A549 treated with AZD2906 at 1 μM for 4 hours (cell line): ENCODE measurements at places on chromosomes 12 and 14. TPM values are rescaled to one million over a fixed set of nuclear protein-coding genes. Genes with fewer than 3 reads are reported as not detected.

The POTEG gene
- not detected in 5 replicates for total RNA-seq

The SOAT2 gene
- total RNA-seq, result 0.07 to 0.30 TPM (median 0.24 TPM) in 5 replicates

The COCH gene
- total RNA-seq, result 21.2 to 28.4 TPM (median 24.2 TPM) in 5 replicates

The IFNG gene
- not detected in 5 replicates for total RNA-seq

The LYZ gene
- total RNA-seq, result 0.07 to 0.72 TPM (median 0.08 TPM) in 3 of 5 replicates, not detected in the others

The C12orf57 gene
- 261 to 320 TPM (median 303 TPM) in 5 replicates for total RNA-seq

The KRT6A gene
- 10.0 to 14.8 TPM (median 12.1 TPM) in 5 replicates for total RNA-seq

The CLEC2A gene
- not detected in 5 replicates for total RNA-seq

The KRT6C gene
- total RNA-seq, result not detected in 5 replicates

The FSCB gene
- total RNA-seq, result not detected in 5 replicates

The CRACR2A gene
- 0.86 to 1.9 TPM (median 1.5 TPM) in 5 replicates for total RNA-seq

The HHIPL1 gene
- total RNA-seq, result 0.21 to 0.28 TPM (median 0.24 TPM) in 5 replicates

The APOF gene
- not detected in 5 replicates for total RNA-seq

The C14orf39 gene
- not detected in 5 replicates for total RNA-seq

The A2M gene
- 0.14 to 0.24 TPM (median 0.14 TPM) in 4 of 5 replicates, not detected in the other for total RNA-seq

The BBOF1 gene
- total RNA-seq, result 2.8 to 4.2 TPM (median 3.2 TPM) in 5 replicates

The NABP2 gene
- total RNA-seq, result 54.9 to 59.8 TPM (median 58.5 TPM) in 5 replicates

The SERPINA12 gene
- 0.08 TPM in 1 of 5 replicates, not detected in the others for total RNA-seq

The ADAM20 gene
- 0.02 to 0.03 TPM in 2 of 5 replicates, not detected in the others for total RNA-seq

The KCNC2 gene
- total RNA-seq, result not detected in 5 replicates

The TDRD9 gene
- total RNA-seq, result 0.18 to 0.57 TPM (median 0.49 TPM) in 5 replicates

The GALNT8 gene
- not detected in 5 replicates for total RNA-seq

The PLBD1 gene
- total RNA-seq, result 4.1 to 4.8 TPM (median 4.3 TPM) in 5 replicates

The ALX1 gene
- 4.1 to 5.0 TPM (median 4.8 TPM) in 5 replicates for total RNA-seq

The MYL2 gene
- 0.84 to 1.3 TPM (median 1.1 TPM) in 5 replicates for total RNA-seq

The FAM181A gene
- not detected in 5 replicates for total RNA-seq

The FOXG1 gene
- total RNA-seq, result 0.09 to 0.22 TPM (median 0.19 TPM) in 5 replicates

The PLA2G1B gene
- 0.20 TPM in 1 of 5 replicates, not detected in the others for total RNA-seq

The ACOT6 gene
- not detected in 5 replicates for total RNA-seq

The REM2 gene
- total RNA-seq, result 0.28 to 0.38 TPM (median 0.33 TPM) in 5 replicates

The OTOGL gene
- total RNA-seq, result 0.02 TPM in 1 of 5 replicates, not detected in the others

The OTX2 gene
- not detected in 5 replicates for total RNA-seq

The CACNB3 gene
- total RNA-seq, result 23.8 to 38.2 TPM (median 31.2 TPM) in 5 replicates

The DLK1 gene
- total RNA-seq, result 0.17 to 0.41 TPM (median 0.26 TPM) in 5 replicates

The SPIC gene
- total RNA-seq, result not detected in 5 replicates

The DPY19L2 gene
- 1.1 to 2.2 TPM (median 1.3 TPM) in 5 replicates for total RNA-seq

The EFS gene
- total RNA-seq, result not detected in 5 replicates

The CYP27B1 gene
- 1.4 to 2.4 TPM (median 2.0 TPM) in 5 replicates for total RNA-seq

The TAS2R42 gene
- not detected in 5 replicates for total RNA-seq

The CAPZA3 gene
- not detected in 5 replicates for total RNA-seq

The DPPA3 gene
- not detected in 5 replicates for total RNA-seq

The PLEKHA5 gene
- 5.7 to 8.9 TPM (median 7.0 TPM) in 5 replicates for total RNA-seq

The TAS2R43 gene
- total RNA-seq, result not detected in 5 replicates

The PIWIL1 gene
- total RNA-seq, result 0.05 to 0.14 TPM in 2 of 5 replicates, not detected in the others

The RNU4-1 gene
- 97.7 TPM in 1 of 5 replicates, not detected in the others for total RNA-seq

The CDK4 gene
- 240 to 276 TPM (median 248 TPM) in 5 replicates for total RNA-seq

The AICDA gene
- total RNA-seq, result 0.11 to 0.26 TPM (median 0.15 TPM) in 5 replicates

The GARIN6 gene
- total RNA-seq, result not detected in 5 replicates

The SLC17A8 gene
- total RNA-seq, result 0.02 to 0.06 TPM in 2 of 5 replicates, not detected in the others

The ALDH1L2 gene
- total RNA-seq, result 2.5 to 4.0 TPM (median 3.5 TPM) in 5 replicates

The ARG2 gene
- total RNA-seq, result 1.5 to 2.5 TPM (median 2.1 TPM) in 5 replicates

The RIMBP2 gene
- 0.05 to 0.06 TPM in 2 of 5 replicates, not detected in the others for total RNA-seq

The CD163L1 gene
- 0.22 to 0.67 TPM (median 0.41 TPM) in 5 replicates for total RNA-seq

The HELB gene
- total RNA-seq, result 0.80 to 1.3 TPM (median 1.2 TPM) in 5 replicates
